ENCODE measurements at places on chromosomes 11 and 22.

GRCh38 chr11:59152312-59152951 is 9.8 kb downstream of the FAM111A start:
- no peak for DNase-seq

GRCh38 chr11:81036168-81036870 is 1595.5 kb upstream of the TENM4 start:
- DNase-seq = no peak

- DNase-seq = peak; percentile 54
Observed at GRCh38 chr11:6351782-6352382, 31.6 kb upstream of the CAVIN3 start.

DNA sequence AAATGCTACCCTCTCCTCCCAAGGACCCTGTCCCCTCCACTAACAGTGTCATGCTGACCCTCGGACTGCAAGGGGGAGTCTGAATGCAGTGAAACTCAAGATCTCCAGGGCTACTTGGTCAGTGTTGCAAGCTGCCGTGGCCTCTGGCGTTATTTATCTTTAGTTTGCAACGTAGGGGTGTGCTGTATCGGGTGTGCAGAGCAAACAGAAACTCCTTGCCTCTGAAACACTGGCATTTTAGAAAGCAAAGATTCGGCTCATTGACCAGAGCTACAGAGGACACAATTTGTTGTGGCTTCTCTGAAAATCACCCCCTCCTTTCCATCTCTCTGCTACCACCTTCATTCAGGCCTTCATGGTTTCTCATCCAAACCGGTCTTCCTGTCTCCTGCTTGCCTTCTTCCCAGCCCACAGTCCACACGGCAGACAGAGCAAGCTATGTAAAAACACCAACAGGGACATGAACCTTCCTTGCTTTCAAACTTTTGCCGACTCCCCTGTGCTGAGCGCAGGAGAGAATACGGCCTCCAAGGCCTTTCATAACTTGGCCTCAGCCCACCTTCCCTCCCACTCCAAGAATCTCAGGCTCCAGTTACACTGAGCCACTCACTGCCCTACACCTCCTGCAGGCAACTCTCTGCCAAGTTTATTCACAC is 14.9 kb downstream of the FZD4 start:
- peak; percentile 55 for DNase-seq

GRCh38 chr22:30235687-30236170 is 10.8 kb downstream of the LIF start:
- peak; percentile 68 for DNase-seq

Data from eye (tissue), 1 donor.